Prostate gland (tissue), 2 donors: ENCODE measurements at places on chromosomes 3 and 15.

- no peaks in the 10 kb centered on the region for H3K27me3 ChIP-seq
- no peaks in the 10 kb centered on the region for H3K4me1 ChIP-seq
- no peak for DNase-seq
- H3K27ac ChIP-seq: no peak overlapping the region
- H3K36me3 ChIP-seq: no peaks in the 10 kb centered on the region
Observed at GRCh38 chr15:91849749-91850161, 3.8 kb upstream of the SLCO3A1 start.

GRCh38 chr3:15983232-15983631 is 185.5 kb upstream of the ANKRD28 start:
- no peak overlapping the region for H3K27ac ChIP-seq
- no peak overlapping the region for H3K4me3 ChIP-seq
- no peaks in the 10 kb centered on the region for H3K36me3 ChIP-seq
- no peaks in the 10 kb centered on the region for H3K4me1 ChIP-seq

DNA sequence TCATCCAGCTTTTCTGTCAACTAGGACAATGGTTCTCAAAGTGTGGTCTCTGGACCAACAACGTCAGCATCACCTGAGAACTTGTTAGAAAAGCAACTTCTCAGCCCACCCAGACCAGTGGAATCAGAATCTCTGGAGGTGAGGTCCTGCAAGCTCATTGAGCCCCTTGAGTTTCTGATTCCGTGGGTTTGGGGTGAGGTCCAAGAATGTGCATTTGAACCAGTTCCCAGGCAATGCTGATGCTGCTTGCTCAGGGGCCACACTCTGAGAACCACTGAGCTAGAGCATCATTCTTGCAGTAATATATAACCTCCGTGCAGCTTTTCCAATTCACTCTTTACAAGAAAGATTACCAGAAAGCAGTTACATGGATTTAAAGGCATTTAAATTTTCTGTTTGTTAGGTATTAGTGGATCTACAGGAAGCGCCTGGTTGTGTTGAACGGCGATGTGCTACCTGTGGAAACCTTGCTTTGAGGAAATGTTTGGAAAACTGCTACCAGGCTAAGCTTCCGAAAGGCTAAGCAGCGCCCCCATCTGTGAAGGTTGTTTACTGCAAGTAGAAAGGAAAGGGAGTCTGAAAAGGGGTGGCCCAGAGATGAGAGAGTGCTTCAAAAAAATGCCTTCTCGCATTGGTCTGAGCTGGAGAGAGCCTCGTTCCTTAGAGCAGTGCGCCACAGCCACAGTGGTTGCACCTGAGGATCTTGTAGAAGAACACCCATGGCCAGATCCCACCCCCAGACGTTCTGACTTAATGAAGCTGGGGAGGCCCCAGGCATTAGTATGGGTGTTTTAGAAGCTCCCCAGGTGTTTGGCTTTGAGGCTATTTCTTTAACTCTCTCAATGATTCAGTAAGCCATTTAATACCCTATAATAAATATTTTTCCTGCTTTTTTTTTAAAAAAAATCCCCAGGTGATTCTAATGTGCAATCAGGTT is 50.0 kb downstream of the RLBP1 start:
- DNase-seq: no peak
- H3K27me3 ChIP-seq: no peaks in the 10 kb centered on the region
- peaks cover 5% of the 10 kb centered on the region for H3K36me3 ChIP-seq
- peaks cover 3% of the 10 kb centered on the region for H3K4me1 ChIP-seq
- no peak overlapping the region for H3K4me3 ChIP-seq

DNA sequence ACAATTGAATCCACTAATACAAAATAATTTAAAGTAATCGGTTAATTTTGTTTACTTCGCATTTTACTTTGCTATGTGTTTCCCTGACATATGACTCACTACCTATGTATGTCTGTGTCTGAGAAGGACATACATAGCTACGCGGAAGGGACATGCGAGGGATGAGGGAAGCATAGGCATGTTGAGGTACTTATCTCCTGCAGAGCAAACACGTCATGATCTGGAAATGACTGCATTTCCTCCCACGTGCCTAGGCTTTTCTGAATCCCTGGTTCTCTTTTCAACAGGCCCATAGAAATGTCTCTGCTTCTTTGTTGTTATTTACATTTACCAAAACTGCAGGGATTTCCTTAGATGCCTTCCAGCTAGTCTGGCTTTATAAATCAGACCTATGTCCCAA is 27.5 kb downstream of the ALCAM start:
- no peaks in the 10 kb centered on the region for H3K27me3 ChIP-seq
- no peaks in the 10 kb centered on the region for H3K4me1 ChIP-seq
- H3K36me3 ChIP-seq: no peaks in the 10 kb centered on the region
- H3K27ac ChIP-seq: no peak overlapping the region
- no peak overlapping the region for H3K4me3 ChIP-seq

GRCh38 chr3:157078131-157078810 is 81.7 kb downstream of the CCNL1 start:
- H3K36me3 ChIP-seq: no peaks in the 10 kb centered on the region
- no peaks in the 10 kb centered on the region for H3K4me1 ChIP-seq
- H3K4me3 ChIP-seq: no peak overlapping the region

DNA sequence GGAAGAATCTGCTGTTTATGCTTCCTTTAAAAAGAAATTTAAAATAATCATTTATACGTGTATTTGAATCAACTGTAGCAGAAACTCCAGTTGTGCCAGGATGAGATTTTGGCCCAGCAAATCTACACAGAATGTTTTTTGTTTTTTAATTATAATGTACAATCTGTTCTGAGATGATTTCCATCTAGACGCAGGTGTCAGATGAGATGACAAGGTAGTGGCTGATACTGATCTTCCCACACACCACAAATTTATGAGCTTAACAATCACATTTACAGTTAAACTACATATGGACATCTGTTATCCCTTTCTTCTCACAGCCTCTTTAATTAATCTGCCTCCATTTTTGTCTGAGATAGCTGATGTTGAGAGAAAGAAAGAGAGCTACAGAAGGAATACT is 23.6 kb downstream of the DCLK3 start:
- DNase-seq: no peak
- no peaks in the 10 kb centered on the region for H3K36me3 ChIP-seq
- H3K4me1 ChIP-seq: no peaks in the 10 kb centered on the region
- H3K27ac ChIP-seq: no peak overlapping the region

- no peak for DNase-seq
- H3K4me3 ChIP-seq: no peak overlapping the region
- no peaks in the 10 kb centered on the region for H3K4me1 ChIP-seq
- no peak overlapping the region for H3K27ac ChIP-seq
- no peaks in the 10 kb centered on the region for H3K36me3 ChIP-seq
- H3K27me3 ChIP-seq: no peaks in the 10 kb centered on the region
Observed at GRCh38 chr3:148758303-148758884, 60.7 kb downstream of the AGTR1 start.

DNA sequence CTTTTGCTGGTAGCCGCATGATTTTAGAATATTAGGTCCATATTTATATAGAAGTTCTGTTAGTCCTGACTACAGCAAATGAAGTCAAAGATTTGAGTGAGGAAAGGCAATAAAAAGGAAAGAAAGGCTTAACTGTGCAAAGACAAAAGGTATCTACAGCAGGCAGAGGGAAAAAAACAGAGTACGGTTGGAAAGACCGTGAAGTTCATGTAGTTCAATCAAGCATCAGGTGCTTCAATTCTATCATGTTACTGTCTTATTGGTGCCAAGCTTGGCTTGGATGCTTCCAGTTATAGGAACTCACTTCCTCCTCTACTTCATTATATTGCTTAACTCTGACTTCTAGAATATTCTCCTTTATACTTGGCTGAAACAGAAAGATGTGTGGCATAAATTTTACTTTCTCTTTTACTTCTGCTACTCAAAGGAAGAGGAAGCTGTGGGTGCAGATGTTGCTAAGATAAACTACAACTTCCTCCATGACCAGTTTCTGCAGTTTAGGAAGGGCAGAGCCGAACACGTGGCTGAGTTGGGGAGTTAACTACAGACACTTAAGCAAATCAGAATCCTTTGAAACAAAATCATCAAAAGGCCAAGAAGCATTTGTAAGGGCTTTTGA is 72.6 kb upstream of the ZBED2 start:
- H3K27me3 ChIP-seq: no peaks in the 10 kb centered on the region
- H3K27ac ChIP-seq: no peak overlapping the region
- DNase-seq: no peak
- no peaks in the 10 kb centered on the region for H3K4me1 ChIP-seq

DNA sequence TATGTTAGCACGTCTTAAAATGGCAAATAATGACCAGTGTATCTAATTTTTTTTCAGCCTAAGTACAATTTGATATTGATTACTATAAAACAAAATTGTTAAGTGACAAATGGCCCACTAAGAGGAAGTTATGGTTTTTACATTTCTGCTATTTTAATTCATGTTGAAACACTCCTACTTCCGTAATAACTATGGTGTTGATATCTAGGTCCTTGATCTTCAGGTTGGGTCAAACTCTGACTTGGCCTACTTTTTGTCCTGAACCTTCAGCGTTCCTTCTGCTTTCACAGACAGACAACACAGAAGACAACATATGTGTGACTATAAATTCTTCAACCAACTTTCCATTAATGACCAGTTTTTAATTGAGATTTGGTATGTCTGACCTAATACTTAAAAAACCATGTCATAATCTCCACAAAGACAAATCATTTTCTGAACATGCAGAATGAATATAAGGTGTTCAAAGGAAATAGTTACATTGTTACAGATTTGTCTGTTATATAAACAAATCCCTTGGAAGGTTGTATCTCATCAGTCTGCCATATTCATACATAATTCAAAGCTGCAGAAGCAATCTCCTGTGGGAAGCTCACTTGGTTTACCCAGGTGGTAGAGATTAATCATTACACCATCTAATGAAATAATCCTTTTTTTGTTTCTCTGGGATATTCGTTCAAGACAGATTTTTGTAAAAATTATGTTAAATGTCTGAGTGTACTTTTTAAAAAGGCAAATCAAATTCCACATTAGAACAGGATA is 92.1 kb upstream of the TSPAN3 start:
- H3K4me1 ChIP-seq: no peaks in the 10 kb centered on the region
- no peak overlapping the region for H3K27ac ChIP-seq
- no peak overlapping the region for H3K4me3 ChIP-seq
- H3K36me3 ChIP-seq: no peaks in the 10 kb centered on the region
- no peaks in the 10 kb centered on the region for H3K27me3 ChIP-seq

- no peaks in the 10 kb centered on the region for H3K27me3 ChIP-seq
- H3K4me3 ChIP-seq: no peak overlapping the region
- H3K27ac ChIP-seq: no peak overlapping the region
- no peaks in the 10 kb centered on the region for H3K4me1 ChIP-seq
- no peak for DNase-seq
Observed at GRCh38 chr15:39498629-39499028, 82.2 kb upstream of the THBS1 start.

DNA sequence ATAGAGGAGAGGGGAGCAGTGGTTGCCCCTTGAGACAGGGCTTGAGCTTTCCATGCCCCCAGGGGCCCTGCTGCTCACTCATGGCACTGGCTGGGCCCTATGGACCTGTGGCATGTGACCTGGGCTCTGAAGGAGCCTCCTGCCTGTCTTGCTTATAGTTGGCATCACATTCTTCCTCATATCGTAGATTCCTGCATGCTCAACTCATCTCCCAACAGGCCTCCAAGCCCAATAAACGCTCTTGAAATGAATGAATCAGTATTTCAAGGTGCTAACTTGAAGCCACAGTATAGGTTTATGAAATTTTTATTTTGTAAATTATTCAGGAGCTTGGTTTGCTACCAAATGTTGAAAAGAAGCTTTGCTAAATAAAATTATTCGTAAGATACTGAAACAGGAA is 93.3 kb upstream of the SLC7A14 start:
- no peak overlapping the region for H3K27ac ChIP-seq
- no peaks in the 10 kb centered on the region for H3K36me3 ChIP-seq
- H3K4me3 ChIP-seq: no peak overlapping the region
- DNase-seq: no peak

DNA sequence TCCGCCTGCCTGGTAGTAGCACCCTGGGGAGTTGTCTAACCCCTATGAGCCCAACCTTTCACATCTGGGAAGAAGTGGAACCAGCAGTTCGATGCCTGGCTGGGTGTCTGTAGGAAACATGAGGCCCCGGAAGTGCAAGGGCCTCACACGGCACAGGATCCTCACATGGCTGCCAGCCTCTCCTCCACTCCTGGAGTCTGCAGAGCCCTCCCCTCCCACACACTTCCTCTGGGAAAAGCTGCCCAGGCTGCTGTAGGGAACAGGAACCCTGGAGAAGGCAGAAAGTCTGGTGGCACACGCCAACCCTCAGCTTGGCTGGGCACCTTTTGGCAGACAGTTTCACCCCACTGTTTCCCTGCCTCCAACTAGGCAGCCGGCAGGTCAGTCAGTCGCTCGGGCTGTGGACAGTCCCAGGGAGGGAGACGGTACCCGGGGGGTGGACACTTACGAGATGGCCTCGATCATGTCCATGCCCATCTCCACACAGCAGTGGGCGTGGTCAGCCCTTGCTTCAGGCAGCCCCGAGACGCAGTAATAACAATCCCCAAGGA is 118.4 kb downstream of the ADCY5 start:
- no peak overlapping the region for H3K4me3 ChIP-seq
- H3K36me3 ChIP-seq: no peaks in the 10 kb centered on the region
- peak overlapping the region; percentile 69 for H3K27ac ChIP-seq
- no peaks in the 10 kb centered on the region for H3K27me3 ChIP-seq
- DNase-seq: no peak

- H3K4me3 ChIP-seq: no peak overlapping the region
- no peak overlapping the region for H3K27ac ChIP-seq
- no peaks in the 10 kb centered on the region for H3K36me3 ChIP-seq
- H3K4me1 ChIP-seq: peaks cover 4% of the 10 kb centered on the region
- no peaks in the 10 kb centered on the region for H3K27me3 ChIP-seq
Observed at GRCh38 chr3:25421747-25422146, 6.3 kb upstream of the RARB start.

DNA sequence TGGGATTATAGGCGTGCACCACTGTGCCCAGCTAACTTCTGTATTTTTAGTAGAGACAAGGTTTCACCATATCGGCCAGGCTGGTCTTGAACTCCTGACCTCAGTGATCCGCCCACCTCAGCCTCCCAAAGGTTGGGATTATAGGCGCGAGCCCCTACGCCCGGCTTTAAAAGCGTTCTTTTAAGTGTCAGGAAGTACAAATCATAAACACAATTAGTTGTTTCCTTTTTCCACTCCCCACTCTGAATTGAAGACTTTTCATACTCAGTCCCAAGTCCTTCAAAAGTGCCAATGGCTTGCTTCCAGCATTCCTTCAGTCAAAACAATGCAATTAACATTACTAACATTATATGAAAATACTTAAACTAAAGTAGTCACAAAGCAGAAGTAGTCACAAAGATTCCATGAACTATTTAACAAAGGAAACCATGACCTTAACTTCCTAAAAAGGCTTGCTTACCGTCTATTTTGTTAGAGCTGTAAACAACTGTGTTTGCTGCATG is 8.1 kb downstream of the WDR82 start:
- no peak overlapping the region for H3K4me3 ChIP-seq
- H3K36me3 ChIP-seq: no peaks in the 10 kb centered on the region
- no peaks in the 10 kb centered on the region for H3K27me3 ChIP-seq
- peak overlapping the region; percentile 19 for H3K27ac ChIP-seq
- peaks cover 15% of the 10 kb centered on the region for H3K4me1 ChIP-seq
- no peak for DNase-seq

DNA sequence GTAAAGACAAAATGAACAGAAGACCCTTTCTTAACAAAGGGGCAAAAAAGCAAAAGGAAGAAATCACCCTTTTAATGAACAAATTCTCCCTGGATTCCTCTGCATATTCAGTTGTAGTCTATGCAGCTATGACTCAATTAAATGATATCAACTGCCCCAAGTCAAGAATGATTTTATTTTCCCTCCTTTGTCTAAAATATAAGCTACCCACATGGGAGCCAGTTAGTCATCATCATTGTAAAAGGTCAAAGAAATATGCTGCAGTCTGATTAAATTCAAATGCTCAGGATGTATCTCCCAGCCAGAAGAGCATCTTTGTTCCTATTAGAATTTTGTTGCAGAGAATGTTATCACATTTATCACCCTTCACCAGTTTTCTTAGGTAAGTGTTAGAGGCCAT is 84.0 kb downstream of the SST start:
- H3K4me1 ChIP-seq: no peaks in the 10 kb centered on the region
- DNase-seq: no peak
- no peak overlapping the region for H3K27ac ChIP-seq
- no peaks in the 10 kb centered on the region for H3K36me3 ChIP-seq
- H3K27me3 ChIP-seq: peaks cover 4% of the 10 kb centered on the region
